ENCODE measurements at places on chromosomes 1 and 21.

DNA sequence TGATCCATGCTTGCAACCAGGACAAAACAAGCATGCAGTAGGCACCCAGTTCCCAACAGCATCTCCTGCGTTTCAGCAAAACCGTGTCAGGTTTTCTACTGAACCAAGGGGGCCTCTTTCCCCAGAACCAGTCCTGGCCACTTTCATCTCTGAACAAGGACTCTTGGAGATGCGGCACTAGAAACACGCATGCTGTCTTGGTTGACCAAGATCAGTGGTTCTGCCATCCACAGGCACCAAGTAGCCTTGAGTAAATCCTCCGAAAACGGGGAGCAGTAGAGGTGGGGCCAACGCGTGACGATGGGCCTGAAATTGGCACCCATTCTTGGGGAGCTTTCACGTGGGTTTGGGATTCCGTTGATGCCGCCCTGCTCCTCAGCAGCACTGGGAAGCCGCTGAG lies 62.5 kb upstream of the AJAP1 start:
- no peak for DNase-seq

- DNase-seq: no peak
Observed at GRCh38 chr21:37967036-37967435, 50.8 kb upstream of the KCNJ6 start.

DNA sequence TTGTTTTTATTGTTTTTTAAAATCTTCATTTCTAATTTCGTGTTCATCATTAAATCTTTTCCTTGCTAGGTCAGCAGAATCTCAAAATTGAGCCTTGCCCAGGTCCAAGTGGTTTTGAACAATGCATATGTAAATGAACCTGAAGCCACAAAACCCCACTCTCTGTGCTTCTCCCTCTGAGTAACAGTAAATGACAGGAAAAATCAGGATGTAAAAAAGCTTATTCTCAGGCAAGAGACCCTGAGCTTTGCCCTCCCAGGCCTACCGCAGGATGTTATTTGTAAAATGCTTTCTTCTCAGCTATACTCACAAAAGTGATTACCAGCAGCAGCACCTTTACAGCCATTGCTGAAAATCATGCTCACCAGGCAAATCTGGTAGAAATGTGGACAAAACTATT lies 47.6 kb downstream of the TYW3 start:
- DNase-seq: no peak

DNA sequence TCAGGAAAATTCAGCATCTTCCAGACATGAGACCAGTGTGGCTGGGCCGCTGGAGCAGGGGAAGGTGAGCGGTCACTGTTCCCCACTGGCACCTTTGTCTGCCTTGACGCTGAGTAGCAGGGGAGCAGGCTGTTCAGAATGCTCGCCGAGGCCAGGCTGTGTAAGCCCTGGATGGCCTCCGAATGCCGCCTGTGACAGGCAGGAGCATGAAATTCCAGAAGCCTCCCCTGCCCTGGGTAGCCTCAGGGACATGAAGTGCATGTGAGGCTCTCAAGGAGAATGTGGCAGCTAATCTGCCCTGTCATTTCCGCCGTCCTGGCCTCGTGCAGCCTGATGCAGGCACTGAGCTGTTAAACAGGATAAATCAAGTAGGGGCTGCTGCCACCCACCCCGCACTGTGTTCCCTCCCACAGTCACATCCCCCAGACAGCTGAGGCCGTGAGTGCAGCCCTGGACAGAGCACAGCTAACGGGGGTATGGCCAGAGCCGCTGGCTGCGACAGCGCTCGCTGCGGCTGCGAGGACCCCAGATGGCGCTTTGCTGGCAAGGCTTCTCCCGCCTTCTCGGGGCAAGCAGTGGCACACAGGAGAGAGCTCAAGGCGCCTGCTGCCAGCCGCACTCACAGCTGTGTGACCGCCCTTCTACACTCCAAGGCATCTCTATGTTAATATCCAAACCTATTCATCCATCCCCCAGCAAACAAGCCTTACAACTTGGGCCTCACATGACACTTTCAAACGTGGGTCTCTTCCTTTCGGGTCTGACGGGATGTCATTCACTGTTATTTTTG lies 105.0 kb upstream of the COL6A1 start:
- DNase-seq: peak; percentile 91

GRCh38 chr1:147567594-147568381 lies 26.5 kb downstream of the BCL9 start:
- peak; percentile 22 for DNase-seq

DNA sequence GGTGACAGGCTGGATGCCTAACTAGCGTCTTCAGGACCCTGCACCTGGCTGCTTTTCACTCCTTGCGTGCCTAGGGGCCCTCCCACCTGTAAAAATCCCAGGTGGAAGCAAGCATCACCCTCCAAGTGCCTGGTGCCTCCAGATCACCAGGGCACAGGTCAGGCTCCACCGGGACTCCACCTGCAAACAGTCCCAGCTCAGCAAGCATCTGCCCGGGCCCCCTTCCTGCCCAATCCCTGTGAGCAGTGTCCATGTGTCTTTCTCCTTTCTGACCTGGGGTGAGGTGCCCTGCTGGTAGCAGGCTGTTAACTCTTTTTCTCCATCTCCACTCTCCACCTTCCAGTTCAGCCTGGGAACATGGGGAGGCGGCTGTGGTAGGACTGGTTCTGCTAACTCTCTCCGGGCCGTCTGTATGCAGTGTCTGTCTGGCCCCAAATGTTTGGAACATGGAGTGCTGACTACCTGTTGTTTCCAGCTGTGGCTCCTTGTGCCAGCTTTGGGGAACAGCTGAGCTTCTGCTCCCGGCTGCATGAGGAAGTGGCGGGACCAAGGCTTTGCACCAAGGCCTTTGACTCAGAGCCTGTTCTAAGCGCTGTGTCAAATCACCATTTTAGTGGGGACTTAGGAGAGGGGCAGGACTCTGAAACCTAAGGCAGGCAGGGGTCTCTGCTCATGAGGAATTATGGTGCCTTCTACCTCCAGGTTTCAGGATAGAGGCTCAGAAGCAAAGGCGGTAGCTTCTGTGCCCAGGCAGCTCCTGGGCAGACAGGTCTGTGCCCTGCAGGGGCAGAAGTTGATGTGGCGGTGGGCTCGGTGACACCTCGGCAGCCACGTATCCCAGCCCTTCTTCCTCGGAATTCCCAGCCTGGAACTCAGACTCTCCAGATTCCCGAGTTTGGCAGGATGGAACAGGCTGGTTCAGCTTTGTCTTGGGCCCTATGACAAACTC lies 5.5 kb downstream of the GPR137B start:
- no peak for DNase-seq

DNA sequence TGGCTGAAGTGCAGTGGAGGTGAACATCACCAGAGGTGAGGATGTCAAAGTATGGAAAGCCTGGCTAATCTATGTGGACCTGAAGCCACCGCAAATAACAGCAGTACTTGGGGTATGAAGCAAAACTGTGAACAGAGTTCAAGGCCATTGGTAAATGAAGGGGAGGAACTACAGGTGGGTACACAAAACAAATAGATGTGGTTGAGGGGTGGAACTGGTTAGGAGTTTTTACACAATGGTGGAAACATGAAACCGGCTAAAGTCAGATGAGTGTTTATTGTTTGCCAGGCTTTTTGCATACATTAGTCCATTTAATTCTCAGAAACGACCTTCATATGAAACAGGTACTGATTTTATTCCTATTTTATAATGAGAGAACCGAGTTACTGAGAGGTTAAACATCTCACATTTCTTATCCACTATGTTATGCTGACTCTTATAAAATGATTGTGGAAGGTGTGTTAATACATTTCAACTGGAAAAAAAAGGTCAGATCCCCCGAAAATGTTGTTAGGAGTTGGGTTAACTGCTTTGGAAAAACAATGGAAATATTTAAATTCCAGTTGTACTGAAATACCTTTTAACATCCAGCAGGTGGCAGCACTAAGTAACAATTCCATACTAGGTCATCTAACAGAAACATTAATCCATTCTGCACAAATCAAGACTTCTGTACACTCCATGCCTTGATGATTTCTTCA lies 44.3 kb upstream of the GTF2B start:
- no peak for DNase-seq

GRCh38 chr1:44514673-44515072 lies 109.6 kb downstream of the RNF220 start:
- DNase-seq: no peak

- peak; percentile 68 for DNase-seq
Observed at GRCh38 chr1:118151312-118151937, 33.6 kb downstream of the SPAG17 start.

DNA sequence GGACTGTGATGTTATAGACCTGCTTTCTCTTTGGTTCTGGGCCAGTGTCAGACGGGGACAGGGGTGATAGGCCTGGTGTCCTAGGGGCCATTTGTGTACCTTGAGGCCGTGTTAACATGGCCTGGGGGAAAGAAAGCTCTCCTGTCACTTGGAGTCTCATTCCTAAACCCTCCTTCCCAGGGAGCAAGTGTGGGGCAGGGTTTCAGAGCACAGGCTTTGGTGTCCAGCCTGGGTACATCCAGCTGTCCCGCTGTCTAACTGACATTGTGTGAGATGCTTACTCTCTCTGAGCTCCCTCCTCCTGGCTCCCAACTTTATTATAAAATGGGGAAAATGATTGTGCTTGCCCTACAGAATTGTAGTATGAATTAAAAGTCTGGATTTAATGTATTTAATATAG lies 32.6 kb upstream of the EPHA8 start:
- no peak for DNase-seq

DNA sequence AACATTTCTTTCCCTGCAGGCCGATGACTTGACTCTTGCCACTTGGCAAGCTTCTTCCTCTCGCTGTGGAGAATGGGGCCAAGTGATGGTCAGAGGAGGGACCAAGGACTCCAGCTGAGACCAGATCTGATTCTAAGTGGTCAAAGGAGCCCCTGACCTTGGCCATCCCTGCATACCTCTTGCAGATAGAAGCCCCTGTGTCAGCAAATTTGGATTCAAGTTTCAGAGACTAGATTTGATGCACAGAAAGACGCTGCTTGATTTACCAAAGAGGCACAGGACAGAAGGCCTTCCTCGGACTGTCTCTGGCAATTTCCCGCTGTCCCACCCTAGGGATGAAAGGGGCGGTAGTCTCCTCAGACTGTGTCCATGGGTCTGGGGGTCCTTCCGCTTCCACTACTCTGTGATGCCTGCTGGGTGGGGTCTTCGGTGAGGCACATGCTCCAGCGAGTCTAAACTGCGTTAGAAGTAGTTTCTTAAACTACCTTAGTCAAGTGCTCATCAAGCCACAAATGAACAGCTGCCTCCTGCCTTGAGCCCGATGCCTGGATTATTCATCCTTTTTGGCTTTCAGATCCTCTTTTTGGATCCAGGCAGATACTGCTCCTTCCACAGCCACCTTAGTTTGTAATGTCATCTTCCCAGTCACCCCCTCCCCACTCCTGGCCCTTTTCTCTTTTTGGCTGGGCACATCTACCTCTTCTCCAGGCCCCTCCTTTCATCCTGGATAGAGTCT lies 31.8 kb upstream of the RBM15 start:
- no peak for DNase-seq

GRCh38 chr1:61341426-61341825 lies 259.1 kb downstream of the NFIA start:
- DNase-seq: no peak

DNA sequence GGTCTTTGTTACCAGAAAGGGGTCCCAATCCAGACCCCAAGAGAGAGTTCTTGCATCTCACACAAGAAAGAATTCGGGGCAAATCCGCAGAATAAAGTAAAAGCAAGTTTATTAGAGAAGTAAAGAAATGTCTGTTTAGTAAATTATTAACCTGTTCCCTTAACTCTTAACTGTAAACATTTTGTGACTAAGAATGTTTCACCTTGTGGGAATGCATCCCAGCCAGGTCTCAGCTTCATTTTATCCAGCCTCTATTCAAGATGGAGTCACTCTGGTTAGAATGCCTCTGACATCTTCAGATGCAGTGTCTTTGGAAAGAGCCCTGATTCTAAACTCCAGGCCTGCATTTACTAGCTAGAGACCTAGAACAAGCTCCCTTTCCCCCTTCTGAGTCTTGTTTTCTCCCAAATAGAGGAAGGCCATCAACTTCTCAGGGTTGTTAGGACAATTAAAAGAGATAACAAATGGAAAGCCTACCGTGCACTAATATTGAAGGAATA lies 4.5 kb upstream of the FABP3 start:
- DNase-seq: no peak

DNA sequence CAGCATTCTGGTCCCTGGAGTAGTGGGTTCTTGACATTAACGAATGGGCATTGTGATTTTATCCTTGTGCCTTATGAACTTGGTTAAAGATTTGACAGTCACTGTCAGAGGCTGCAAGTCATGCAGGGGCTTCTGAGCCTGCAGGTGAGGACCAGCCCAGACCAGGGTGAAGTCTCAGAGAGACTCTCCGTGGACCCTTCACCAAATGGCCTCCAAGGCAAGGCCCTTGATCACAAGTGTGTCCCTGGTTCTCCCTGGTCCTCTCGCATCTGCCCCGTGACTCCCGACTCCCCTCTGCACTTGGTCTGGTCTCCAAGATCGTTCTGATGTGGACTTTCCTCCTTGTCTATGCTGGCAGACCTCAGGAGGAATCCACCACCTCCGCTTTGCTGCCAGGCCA lies 476.5 kb upstream of the VAMP3 start:
- no peak for DNase-seq

- DNase-seq: no peak
Observed at GRCh38 chr1:80375662-80376061, 1369.1 kb upstream of the ADGRL4 start.

DNA sequence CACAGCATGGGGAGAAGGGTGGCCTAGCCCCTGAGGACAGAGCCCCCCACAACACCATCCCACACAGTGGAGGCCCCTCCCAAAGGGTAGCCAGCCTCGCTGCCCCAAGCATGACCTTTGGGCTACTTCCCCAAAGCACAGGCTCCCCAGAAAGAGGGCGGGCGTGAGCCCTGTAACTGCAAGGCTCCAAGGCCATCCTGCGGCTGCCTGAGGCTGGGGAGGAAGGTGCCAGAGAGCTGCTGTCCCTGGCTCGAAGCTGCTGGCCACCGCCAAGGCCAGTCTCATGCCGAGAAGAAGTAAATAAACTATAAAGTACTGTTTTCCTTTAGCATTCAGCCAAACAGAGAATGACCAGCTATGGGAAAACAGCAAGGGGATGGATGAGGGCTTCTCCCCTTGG lies 27.5 kb downstream of the UBASH3A start:
- no peak for DNase-seq

- DNase-seq: no peak
Observed at GRCh38 chr1:9363061-9363471, 70.4 kb downstream of the SPSB1 start.

GRCh38 chr1:12505639-12506280 lies 112.2 kb downstream of the DHRS3 start:
- no peak for DNase-seq

- no peak for DNase-seq
Observed at GRCh38 chr1:218702775-218703174, 357.6 kb downstream of the TGFB2 start.

GRCh38 chr1:28370239-28371009 lies 884 bp downstream of the PHACTR4 start:
- DNase-seq: no peak

DNA sequence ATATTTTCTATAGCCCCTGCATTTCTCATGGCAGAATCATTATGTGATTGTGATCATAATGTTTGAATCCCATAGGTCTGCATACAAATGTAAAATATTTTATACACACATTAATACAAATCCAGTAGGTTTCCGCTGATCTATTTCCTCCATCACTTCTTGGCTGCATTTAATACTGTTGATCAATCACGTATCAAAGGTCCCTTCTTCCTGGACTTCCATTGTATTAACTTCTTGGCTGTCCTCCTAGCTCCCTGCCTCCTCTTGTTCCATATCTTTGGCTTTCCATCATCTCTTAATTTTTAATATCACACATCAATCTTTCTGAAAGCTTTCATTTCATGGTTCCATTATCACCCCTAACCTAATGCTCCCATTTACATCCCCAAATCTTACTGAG lies 97.6 kb downstream of the PROX1 start:
- DNase-seq: no peak

Measured in retina (tissue), 1 donor.